ENCODE measurements at places on chromosomes 7 and 10. TPM values are rescaled to one million over a fixed set of nuclear protein-coding genes. Genes with fewer than 3 reads are reported as not detected.

SLC13A1 gene
- total RNA-seq, result not detected

NCF1 gene
- not detected for total RNA-seq

VGF gene
- not detected for total RNA-seq

TUBB8 gene
- not detected for total RNA-seq

SPOCK2 gene
- total RNA-seq, result 3.9 TPM

SORCS1 gene
- total RNA-seq, result 2.9 TPM

CCAR1 gene
- 70.8 TPM for total RNA-seq

ZPBP gene
- total RNA-seq, result not detected

GLI3 gene
- 29.9 TPM for total RNA-seq

POM121L12 gene
- not detected for total RNA-seq

LRRC17 gene
- total RNA-seq, result 8.2 TPM

PAPOLB gene
- total RNA-seq, result 0.48 TPM

GPR26 gene
- not detected for total RNA-seq

DNA sequence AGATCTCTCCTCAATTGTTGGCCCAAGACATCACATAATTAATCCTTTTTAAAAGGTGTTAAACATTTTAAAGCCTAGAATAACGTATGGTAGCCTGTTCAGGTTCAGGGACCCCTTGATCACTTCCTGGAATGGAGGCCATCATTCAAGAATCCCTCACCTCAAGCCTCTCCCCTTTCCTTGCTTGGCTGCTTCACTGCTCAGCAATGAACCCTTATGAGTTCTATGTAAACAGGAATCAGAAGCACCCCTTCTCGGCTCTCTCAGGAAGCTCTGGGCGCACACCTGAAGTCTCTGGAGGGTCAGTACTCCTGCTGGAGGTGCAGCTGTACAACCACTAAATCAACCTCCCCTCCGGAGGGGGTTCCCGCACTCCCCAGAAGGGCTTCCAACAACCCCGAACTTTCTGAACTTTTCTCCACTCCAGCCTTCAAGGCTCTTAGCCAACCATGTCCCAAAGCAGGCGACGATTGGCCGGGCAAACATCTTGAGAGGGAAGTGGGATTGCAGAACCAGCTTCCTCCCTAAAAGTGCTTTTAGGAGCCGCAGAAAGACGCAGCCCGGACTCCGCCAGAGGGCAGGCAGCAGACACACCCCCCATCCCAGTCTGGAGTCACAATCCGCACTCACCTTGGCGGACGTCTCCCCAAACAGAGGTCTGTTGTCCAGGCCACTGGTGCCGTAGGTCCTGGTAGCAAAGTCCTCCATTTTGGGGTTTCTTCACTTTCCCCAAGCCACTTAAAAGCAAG, 562 bp downstream of the TMEM243 start:
- H3K36me3 ChIP-seq, result no peaks in the 10 kb centered on the region
- H3K27me3 ChIP-seq, result no peaks in the 10 kb centered on the region
- DNase-seq, result peak; percentile 33
- H3K4me3 ChIP-seq, result peak overlapping the region; percentile 97
- peaks cover 3% of the 10 kb centered on the region for H3K4me1 ChIP-seq

DNA sequence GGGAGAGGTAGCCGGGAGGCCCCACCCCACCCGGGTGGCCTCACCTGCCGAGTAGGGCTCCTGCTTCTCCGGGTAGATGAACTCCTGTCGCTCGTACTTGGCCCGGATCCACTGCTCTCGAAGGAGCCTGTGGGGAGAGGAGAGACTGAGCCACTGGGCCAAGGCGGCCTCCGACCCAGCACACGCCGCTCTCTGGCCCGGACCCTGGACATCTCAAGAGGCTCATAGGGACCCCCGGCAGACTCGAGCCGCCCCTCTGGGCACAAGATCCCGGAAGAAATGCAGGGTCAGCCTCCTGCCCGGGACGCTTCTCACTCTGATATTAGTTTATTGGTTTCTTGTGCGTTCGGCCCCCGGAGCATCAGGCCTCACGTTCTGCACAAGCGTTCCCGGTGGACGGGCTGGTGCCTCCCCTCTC, 34.5 kb downstream of the ADAP1 start:
- DNase-seq, result no peak
- H3K27ac ChIP-seq, result no peak overlapping the region
- no peak overlapping the region for H3K4me3 ChIP-seq
- H3K36me3 ChIP-seq, result no peaks in the 10 kb centered on the region
- H3K4me1 ChIP-seq, result no peaks in the 10 kb centered on the region

GRCh38 chr7:24727154-24728120, 29.8 kb downstream of the GSDME start:
- H3K4me1 ChIP-seq, result no peaks in the 10 kb centered on the region
- H3K4me3 ChIP-seq, result no peak overlapping the region
- no peaks in the 10 kb centered on the region for H3K36me3 ChIP-seq
- peak; percentile 22 for DNase-seq
- H3K27ac ChIP-seq, result no peak overlapping the region
- H3K27me3 ChIP-seq, result no peaks in the 10 kb centered on the region

- H3K36me3 ChIP-seq, result no peaks in the 10 kb centered on the region
- no peaks in the 10 kb centered on the region for H3K4me1 ChIP-seq
- no peak for DNase-seq
- no peaks in the 10 kb centered on the region for H3K27me3 ChIP-seq
Measured at GRCh38 chr7:136036336-136036735, 59.2 kb upstream of the MTPN start.

- no peaks in the 10 kb centered on the region for H3K4me1 ChIP-seq
- H3K4me3 ChIP-seq, result no peak overlapping the region
- no peak overlapping the region for H3K27ac ChIP-seq
- DNase-seq, result no peak
Measured at GRCh38 chr10:50219646-50220045, 31.7 kb downstream of the ASAH2 start.

DNA sequence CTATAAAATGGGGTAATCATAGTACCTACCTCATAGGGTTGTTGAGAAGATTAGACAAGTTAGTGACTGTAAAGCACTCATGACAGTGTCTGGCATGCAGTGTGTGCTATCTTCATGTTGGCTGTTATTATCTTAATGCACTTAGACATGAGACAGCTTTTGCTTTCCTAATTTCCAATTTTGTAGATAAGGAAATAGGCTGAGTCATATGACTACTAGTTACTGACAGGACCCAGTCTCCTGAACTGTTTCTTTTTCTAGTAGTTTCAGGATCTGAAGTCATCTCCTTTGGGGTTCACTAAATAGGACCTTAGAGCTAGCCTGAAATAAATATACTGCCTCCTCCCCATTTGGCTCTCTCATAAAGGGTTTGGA, 74.2 kb downstream of the SNX10 start:
- no peak for DNase-seq
- no peaks in the 10 kb centered on the region for H3K4me1 ChIP-seq
- H3K4me3 ChIP-seq, result no peak overlapping the region

GRCh38 chr10:94443047-94443446, 40.7 kb downstream of the TBC1D12 start:
- no peak for DNase-seq
- no peaks in the 10 kb centered on the region for H3K36me3 ChIP-seq
- no peaks in the 10 kb centered on the region for H3K4me1 ChIP-seq
- no peak overlapping the region for H3K4me3 ChIP-seq
- H3K27ac ChIP-seq, result no peak overlapping the region
- H3K27me3 ChIP-seq, result no peaks in the 10 kb centered on the region

- H3K4me1 ChIP-seq, result no peaks in the 10 kb centered on the region
- H3K27ac ChIP-seq, result no peak overlapping the region
- no peaks in the 10 kb centered on the region for H3K27me3 ChIP-seq
- H3K36me3 ChIP-seq, result no peaks in the 10 kb centered on the region
Measured at GRCh38 chr10:1613511-1613910, 123.8 kb downstream of the ADARB2 start.

- H3K4me1 ChIP-seq, result no peaks in the 10 kb centered on the region
- no peak for DNase-seq
- no peaks in the 10 kb centered on the region for H3K36me3 ChIP-seq
- no peak overlapping the region for H3K27ac ChIP-seq
- H3K4me3 ChIP-seq, result no peak overlapping the region
- H3K27me3 ChIP-seq, result no peaks in the 10 kb centered on the region
Measured at GRCh38 chr7:50397971-50398324, 52.2 kb downstream of the FIGNL1 start.

- DNase-seq, result no peak
- H3K27ac ChIP-seq, result no peak overlapping the region
Measured at GRCh38 chr7:39670934-39671333, 47.6 kb downstream of the RALA start.

DNA sequence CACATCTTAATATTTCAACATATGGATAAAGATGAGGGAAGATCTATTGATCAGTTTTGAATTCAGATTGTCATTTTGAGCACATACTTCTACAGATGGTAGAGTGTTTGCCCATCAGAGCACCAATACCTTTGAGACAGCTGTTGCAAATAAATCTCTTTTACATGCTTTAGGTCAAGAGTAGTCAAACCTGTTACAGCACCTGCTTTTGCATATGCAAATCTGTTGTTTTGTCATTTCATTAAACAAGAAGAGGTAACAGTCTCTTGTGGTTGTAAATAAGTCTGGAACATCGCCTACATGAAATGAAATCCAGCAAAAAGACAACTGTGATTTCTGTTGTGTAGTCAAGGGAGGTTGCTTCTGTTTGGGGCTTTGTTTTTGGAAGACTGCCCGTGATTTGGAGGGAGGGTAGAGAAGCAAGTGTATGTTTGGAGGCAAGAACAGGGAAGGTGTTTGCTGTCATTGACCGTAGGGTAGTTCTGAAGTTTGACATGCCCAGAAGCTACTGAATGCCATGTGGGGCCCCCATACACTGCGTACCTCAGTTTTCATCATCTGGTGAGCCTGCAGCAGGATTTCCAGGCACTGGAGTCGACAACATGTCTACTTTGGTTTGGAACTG, 233.6 kb upstream of the PPP1R3A start:
- no peak for DNase-seq
- H3K4me3 ChIP-seq, result no peak overlapping the region
- H3K36me3 ChIP-seq, result no peaks in the 10 kb centered on the region
- H3K4me1 ChIP-seq, result no peaks in the 10 kb centered on the region
- H3K27me3 ChIP-seq, result no peaks in the 10 kb centered on the region
- no peak overlapping the region for H3K27ac ChIP-seq

- no peak overlapping the region for H3K27ac ChIP-seq
- H3K4me1 ChIP-seq, result no peaks in the 10 kb centered on the region
- no peaks in the 10 kb centered on the region for H3K27me3 ChIP-seq
- no peaks in the 10 kb centered on the region for H3K36me3 ChIP-seq
- H3K4me3 ChIP-seq, result no peak overlapping the region
- no peak for DNase-seq
Measured at GRCh38 chr10:93222211-93222754, 148.6 kb downstream of the CYP26A1 start.

GRCh38 chr7:30594048-30594539, 584 bp upstream of the GARS1 start:
- no peaks in the 10 kb centered on the region for H3K27me3 ChIP-seq
- DNase-seq, result no peak
- H3K36me3 ChIP-seq, result no peaks in the 10 kb centered on the region
- no peaks in the 10 kb centered on the region for H3K4me1 ChIP-seq

GRCh38 chr10:86255405-86256251, 111.0 kb downstream of the GRID1 start:
- H3K36me3 ChIP-seq, result no peaks in the 10 kb centered on the region
- no peak overlapping the region for H3K27ac ChIP-seq
- no peak overlapping the region for H3K4me3 ChIP-seq
- H3K27me3 ChIP-seq, result no peaks in the 10 kb centered on the region

DNA sequence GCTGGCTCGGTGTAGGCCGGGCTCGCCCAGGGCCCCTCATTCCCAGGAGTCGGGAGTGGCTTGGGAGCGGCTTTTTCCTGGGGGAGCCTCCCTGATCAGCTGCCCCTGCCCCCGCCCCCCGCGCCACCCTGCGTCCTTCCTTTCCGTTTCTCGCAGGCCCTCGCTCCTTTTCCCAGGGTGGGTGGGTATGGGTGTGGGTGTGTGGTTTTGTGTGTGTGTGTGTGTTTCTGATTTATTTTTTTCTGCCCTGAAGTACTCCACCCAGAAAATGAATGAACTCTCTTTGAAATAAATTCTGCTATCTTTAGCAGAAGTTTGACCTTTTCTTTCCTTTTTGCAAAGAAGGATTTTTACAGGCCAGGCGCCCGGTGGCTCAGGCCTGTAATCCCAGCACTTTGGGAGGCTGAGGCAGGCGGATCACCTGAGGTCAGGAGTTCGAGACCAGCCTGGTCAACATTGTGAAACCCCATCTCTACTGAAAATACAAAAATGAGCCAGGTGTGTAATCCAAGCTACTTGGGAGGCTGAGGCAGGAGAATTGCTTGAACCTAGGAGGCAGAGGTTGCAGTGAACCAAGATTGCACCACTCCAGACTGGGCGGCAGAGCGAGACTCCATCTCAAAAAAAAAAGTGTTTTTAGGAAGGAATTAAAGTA, 30.0 kb upstream of the AP5Z1 start:
- H3K4me3 ChIP-seq, result peak overlapping the region; percentile 62
- DNase-seq, result no peak
- peaks cover 16% of the 10 kb centered on the region for H3K4me1 ChIP-seq
- no peaks in the 10 kb centered on the region for H3K27me3 ChIP-seq
- no peaks in the 10 kb centered on the region for H3K36me3 ChIP-seq

- H3K4me1 ChIP-seq, result peaks cover 18% of the 10 kb centered on the region
- no peak overlapping the region for H3K4me3 ChIP-seq
- no peak for DNase-seq
- peak overlapping the region; percentile 95 for H3K27ac ChIP-seq
- no peaks in the 10 kb centered on the region for H3K36me3 ChIP-seq
Measured at GRCh38 chr7:74474271-74474865, 20.7 kb downstream of the GTF2IRD1 start.

- no peaks in the 10 kb centered on the region for H3K27me3 ChIP-seq
- H3K4me3 ChIP-seq, result no peak overlapping the region
- peak; percentile 79 for DNase-seq
- peak overlapping the region; percentile 40 for H3K27ac ChIP-seq
- H3K4me1 ChIP-seq, result no peaks in the 10 kb centered on the region
- H3K36me3 ChIP-seq, result no peaks in the 10 kb centered on the region
Measured at GRCh38 chr10:113385021-113385999, 167.5 kb upstream of the HABP2 start.

DNA sequence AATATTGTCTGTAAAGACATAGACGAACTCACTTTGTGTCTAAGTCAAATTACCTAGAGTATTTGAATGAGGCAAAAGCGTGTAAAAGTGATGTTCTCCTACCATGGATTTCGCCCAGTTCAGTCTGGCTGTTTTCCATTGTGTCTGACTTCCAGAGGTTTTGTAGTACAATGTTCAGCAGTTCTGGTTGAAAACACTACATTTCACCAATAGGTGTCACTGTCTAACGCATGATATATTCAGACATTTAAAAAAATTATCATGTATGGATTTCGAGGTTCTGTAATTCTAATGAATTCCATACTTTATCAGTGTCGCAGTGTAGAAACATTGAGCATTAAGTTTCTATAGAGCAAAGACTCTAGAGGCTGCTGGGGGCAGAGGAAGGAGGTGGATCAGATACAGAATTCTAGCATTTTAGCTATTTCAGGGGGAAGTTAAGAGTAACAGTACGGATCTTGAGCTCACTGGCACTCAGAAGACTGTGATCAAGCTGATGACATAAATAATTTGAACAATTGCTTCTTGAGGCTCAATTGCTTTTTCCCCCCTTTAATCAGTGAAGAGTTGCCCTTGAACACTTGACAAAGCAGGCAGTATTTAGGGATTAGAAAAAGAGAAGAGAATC, 196.9 kb upstream of the RHOBTB1 start:
- DNase-seq, result no peak
- H3K27ac ChIP-seq, result no peak overlapping the region
- H3K36me3 ChIP-seq, result no peaks in the 10 kb centered on the region
- H3K4me1 ChIP-seq, result no peaks in the 10 kb centered on the region
- H3K4me3 ChIP-seq, result no peak overlapping the region
- H3K27me3 ChIP-seq, result no peaks in the 10 kb centered on the region
